ENCODE measurements at places on chromosomes 12 and 14. TPM values are rescaled to one million over a fixed set of nuclear protein-coding genes. Genes with fewer than 3 reads are reported as not detected.

ISM2 gene
- 0.89 TPM for total RNA-seq

RNASE7 gene
- total RNA-seq, result not detected

CCDC177 gene
- not detected for total RNA-seq

TCL1A gene
- total RNA-seq, result not detected

RILPL2 gene
- total RNA-seq, result 2.2 TPM

PRB2 gene
- not detected for total RNA-seq

INSM2 gene
- total RNA-seq, result not detected

AMN gene
- total RNA-seq, result 0.30 TPM

CLEC2A gene
- total RNA-seq, result not detected

METTL1 gene
- total RNA-seq, result 6.1 TPM

SMCO2 gene
- 1.4 TPM for total RNA-seq

FAM222A gene
- total RNA-seq, result 0.30 TPM

BDKRB2 gene
- 33.3 TPM for total RNA-seq

CBLN3 gene
- 2.7 TPM for total RNA-seq

PRPH gene
- total RNA-seq, result not detected

APOF gene
- not detected for total RNA-seq

BCL2L14 gene
- total RNA-seq, result not detected

VRTN gene
- total RNA-seq, result not detected

CCDC196 gene
- total RNA-seq, result not detected

P3H3 gene
- 216 TPM for total RNA-seq

AKAP6 gene
- total RNA-seq, result 1.2 TPM

TTC6 gene
- total RNA-seq, result 0.09 TPM

PLEKHG7 gene
- total RNA-seq, result not detected

AKAP3 gene
- total RNA-seq, result 0.30 TPM

MYF6 gene
- not detected for total RNA-seq

POU6F1 gene
- 2.4 TPM for total RNA-seq

Measured in smooth muscle cell of the umbilical artery (primary cell).